GM23338 (cell line): ENCODE measurements at places on chromosomes 5 and 9.

DNA sequence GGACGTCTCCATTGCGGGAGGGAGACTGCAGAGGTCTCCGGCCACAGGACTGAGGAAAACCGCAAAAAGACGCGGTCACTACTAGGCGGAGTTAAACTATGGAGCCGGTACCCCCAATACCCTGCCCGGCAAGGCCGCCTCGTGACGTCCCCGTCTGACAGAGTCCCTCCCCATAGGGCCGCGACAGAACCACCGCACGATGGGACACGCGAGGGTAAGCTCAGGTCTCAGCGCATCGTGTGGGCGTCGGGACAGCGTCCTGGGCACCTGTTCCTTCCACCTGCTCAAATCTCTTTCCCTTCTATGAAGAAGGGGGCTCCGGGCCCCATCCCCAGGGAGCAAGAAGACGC is 35.2 kb upstream of the GLDC start:
- peak; percentile 71 for DNase-seq

DNA sequence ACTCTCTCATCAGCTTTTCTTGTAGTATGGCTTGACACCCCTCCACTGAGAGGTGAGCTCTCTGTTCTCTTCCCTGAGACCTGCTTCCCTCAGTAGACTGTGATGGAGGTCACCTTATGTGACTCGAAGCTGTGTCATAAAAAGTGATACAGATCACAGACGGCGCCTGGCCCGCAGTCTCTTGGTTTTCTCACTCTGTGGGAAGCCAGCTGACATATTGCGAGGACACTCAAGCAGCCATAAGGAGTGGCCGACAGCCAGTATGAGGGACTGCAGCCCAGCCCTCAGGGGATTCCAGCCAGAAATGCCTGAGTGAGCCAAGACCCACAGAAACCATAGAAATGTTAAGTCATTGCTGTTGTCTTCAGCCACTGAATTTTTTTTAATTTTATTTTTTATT is 38.0 kb downstream of the GADD45G start:
- no peak for DNase-seq

GRCh38 chr5:64074533-64074932 is 91.1 kb upstream of the RNF180 start:
- DNase-seq = peak; percentile 81

DNA sequence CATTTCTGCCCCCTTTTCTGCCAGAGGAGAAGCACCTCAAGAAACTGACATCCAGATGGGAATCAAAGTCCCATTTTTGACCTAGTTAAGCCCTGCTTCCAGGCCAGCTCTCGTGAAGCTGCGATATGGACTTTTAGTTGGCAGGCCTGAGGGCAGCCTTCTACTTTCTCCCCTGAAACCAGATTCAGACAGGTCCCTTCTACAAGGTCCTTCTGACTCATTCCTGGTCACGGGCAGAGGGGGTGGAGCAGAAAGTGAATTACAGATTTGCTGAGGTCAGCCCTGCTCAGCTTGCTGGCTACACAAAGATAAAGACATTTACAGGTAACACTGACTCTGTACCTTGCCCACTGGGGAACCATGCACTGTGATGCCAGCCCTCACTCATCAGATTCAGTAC is 52.8 kb upstream of the TUT7 start:
- no peak for DNase-seq

DNA sequence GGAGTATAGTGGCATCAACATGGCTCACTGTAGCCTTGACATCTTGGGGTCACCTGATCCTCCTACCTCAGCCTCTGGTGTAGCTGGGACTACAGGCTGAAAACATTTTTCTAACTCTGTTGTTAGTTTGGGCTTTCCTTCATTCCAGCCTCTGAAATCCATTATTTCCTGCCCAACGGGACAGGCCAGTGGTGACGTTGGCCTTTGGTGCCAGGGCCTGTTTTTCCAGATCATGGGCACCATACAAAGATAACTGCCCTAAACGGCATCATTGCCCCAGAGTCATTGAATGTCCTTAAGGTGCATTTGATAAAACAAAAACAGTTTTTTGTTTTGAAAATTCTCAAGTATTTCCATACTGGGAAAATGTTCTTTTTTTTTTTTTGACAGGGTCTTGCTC is 32.1 kb downstream of the PIK3R1 start:
- DNase-seq = no peak

GRCh38 chr5:106254784-106255183 is 1416.0 kb downstream of the EFNA5 start:
- DNase-seq = peak; percentile 73

DNA sequence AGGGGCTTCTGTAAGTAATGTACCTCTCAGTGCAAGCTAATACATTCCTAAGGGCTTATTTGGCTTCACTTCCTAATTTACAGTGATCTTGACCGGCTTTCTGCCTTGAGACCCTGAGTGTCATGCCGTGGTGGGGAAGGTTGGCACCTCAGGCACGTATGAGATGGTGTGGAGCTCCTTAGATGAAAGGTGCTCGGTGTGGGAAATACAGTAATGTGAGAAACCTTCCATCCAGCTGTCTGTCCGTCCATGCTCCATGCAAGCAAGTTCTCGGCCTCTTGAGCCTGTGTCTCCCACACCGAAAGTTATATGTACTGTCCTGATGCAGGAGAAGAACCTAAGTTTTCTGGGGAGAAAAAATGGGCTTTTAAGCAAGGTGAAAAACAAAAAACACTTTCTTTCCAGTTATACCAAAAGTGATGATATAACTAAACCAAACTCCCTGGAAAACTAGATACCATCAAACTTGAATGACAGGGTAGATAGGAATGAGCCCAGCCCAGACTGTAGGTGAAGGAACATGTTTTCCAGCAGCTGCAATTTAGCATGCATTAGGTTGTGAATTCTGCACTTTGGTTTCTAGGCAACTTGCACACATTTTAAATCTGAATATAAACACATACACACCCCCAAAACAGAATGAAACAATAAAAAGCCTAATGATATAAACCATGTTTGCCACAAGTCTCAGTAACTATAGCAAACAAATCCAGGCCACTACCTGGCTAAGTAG is 279.6 kb downstream of the FANCC start:
- DNase-seq = no peak

DNA sequence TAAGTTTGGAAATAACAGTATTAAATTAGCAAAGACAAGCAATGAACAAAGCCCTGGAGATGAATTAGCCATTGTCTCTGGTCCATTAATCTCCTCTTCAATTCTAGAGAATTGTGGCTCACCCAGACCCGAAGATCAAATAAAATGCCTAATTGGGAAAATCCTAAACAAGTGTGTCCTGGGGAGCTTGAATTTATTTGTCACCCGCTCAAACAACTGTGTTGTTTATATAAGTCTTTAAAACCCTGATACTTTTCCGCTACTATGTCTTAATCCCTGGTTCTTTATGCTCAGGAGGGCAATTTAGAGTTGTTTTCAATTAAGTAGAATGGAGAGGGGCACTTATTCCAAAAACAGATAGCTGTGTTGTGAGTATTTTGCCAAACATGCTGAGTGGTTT is 128.4 kb downstream of the ANXA1 start:
- no peak for DNase-seq

- no peak for DNase-seq
Observed at GRCh38 chr5:126645132-126645531, 44.4 kb downstream of the PHAX start.

GRCh38 chr9:114100536-114100935 is 1.4 kb upstream of the KIF12 start:
- DNase-seq = no peak

DNA sequence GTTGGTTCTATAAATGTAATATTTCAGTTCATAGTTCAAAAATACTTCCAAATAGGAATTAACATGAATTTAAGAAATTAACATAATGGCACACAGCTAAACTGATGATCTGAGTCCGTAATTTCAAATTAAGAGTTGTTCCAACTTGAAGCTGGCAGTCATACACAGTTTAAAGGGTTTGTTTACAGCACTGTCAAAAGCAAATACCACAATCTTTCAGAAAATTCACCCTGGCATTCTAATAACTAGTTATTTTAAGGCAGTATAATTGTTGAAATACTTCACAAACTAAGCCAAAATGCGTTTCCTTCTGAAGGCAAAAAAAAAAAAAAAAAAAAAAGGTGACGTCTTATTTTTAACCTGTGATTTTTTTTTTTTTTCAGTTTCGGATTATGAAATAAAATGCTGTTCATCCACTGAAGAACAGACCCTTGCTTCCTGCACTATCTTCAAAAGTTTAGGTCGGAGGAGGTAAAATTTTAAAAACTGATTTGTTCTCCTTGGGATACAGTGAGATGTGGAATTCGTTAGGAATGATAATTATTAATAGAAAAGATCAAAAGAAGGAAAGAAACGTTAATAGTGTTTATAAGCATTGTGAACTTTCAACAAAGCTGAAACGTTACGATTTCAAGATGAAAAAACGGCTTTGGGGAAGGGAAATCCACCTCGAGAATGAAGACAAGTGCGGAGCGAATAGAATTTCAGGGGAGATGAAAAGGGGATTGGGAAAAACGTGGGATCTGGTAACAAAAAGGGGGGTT is 850 bp downstream of the IL6ST start:
- DNase-seq = no peak

GRCh38 chr5:1100664-1101574 is 10.9 kb downstream of the SLC12A7 start:
- peak; percentile 49 for DNase-seq

GRCh38 chr5:112411903-112412302 is 7.2 kb downstream of the EPB41L4A start:
- no peak for DNase-seq

DNA sequence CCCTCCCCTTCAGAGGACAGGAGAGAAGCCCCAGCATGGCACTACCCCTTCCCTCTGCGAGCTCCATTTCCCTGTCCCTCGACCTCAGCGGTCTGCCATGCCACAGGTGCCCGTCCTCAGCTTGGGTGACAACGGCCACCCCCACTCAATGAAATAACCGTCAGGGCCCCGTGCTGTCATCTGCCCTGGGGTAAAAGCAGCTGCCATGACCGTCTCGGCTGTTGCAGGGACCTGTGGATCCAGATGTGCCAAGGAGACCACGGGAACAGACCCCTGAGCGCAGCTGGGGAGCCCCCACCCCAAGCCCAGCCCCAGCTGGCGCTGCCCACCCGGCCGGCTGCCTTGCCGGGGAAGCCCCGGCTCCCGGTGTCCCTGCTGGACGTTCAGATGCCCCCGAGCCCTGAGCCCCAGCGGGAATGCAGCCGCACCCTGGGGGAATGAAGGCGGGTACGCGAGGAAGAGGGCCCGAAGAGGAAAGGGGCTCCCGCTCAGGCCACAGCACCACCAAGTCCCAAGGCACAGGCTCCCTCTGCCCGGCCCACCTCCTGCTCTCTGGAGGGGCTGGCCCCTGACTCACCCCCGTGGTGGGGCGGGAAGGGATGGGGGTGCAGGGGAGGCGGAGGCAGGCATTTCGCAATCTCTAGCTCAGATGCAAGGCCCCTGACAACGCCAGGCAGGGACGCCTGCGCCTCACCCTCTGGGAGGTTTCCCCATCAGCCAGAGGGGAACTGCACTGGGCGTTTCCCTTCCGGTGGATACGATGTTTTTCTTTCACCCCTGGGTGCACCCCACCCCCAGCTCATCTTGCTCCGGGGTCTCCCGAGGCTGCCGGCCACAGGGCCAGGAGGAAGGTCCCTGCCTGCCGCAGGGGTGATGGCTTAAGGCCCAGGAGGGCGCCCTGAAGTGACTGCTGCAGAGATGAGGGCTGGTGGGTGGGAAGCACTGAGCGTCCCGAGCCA is 49.2 kb downstream of the NACC2 start:
- DNase-seq = no peak

DNA sequence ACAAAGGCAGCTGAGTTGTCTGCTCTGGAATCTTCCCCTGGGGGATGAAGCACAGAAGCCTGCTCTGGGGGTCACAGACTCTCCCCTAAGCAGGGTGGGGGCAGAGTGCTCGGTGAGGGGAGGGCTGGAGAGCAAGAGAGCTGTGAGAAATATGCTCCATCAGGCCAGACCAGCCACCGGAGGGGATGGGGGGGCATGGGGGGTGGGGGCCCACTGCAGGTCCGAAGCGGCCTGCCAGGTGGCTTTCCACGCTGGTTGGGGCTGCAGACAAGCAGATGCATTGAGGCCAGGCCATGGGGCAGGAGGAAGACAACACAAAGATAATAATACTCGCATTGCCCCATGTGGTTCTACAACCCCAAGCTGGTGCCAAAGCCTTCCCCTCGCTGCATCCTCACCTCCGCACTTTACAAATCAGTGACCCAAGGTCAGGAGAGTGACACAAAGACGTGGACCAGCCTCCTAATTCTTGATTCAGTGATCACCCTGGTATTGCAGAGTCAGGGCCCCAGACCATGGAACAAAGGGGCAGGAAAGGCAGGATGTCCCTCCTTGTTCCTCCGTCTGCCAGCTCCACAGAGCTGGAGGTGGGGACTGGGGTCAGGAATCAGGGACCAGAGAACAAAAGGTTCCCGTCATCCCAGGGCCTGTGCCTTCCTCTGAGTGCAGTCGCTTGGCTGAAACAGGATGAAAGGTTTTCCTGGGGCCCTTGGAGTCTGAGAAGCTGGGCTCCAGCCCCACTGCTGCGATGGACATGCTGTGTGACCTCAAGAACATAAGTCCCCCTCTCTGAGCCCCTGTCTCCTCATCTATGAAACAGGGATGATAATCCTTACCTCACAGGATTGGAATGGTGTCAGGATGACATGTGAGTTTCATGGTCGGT is 37.2 kb upstream of the GABRP start:
- DNase-seq = peak; percentile 14

GRCh38 chr5:44246986-44247385 is 142.2 kb downstream of the FGF10 start:
- DNase-seq = no peak

GRCh38 chr5:42767491-42768105 is 11.0 kb downstream of the CCDC152 start:
- peak; percentile 52 for DNase-seq

DNA sequence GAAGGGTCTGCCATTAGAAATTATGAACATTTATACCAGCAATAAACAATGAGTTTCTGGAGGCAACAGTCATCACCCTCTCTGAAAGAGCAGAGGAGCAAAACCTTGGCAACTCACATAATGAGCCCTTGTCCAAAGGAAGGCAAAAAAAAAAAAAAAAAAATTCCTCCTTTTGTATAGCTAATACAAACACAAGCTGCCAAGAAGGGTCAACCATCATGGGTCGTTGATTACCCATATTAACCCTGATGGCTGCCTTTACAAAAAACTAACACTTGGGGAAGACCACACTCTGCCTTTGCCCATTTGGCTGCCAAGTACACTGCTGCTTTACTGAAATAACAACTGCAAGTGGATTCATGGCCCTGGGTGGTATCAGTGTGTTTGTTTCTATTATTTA is 272.7 kb downstream of the ADAMTSL1 start:
- no peak for DNase-seq

DNA sequence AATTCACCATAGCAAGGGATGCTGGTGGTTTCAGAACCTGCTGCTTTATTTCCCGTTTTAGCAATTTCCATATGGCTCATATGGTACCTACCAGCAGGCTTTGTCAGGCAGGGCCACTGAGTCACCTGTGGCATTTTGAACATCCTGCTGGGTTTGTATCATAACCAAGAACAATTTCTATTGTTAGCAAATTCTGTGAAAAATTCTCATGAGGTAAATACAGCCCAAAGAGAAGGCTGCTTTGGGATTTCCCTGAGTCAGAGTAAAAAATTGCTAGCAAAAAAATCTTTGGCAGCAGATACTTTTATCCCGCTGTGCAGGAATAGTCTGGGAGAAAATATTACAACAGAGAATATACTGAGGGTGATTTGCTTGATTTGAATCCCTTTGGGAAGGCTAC is 52.7 kb downstream of the PRR16 start:
- DNase-seq = no peak

- no peak for DNase-seq
Observed at GRCh38 chr9:36738318-36738976, 165.8 kb downstream of the MELK start.

GRCh38 chr9:76917299-76917698 is 11.4 kb upstream of the PRUNE2 start:
- no peak for DNase-seq

GRCh38 chr5:139415221-139415861 is 11.5 kb upstream of the SPATA24 start:
- DNase-seq = no peak
